ENCODE measurements at places on chromosomes 12 and 14.

- no peak for DNase-seq
Observed at GRCh38 chr12:101992091-101992490, 69.7 kb downstream of the WASHC3 start.

- no peak for DNase-seq
Observed at GRCh38 chr12:113416091-113416754, 6.0 kb upstream of the SDSL start.

GRCh38 chr12:116384691-116385485 lies 107.4 kb upstream of the MED13L start:
- DNase-seq = no peak

- DNase-seq = no peak
Observed at GRCh38 chr12:11821386-11822080, 172.1 kb downstream of the ETV6 start.

- no peak for DNase-seq
Observed at GRCh38 chr14:91805659-91806058, 61.7 kb downstream of the TC2N start.

DNA sequence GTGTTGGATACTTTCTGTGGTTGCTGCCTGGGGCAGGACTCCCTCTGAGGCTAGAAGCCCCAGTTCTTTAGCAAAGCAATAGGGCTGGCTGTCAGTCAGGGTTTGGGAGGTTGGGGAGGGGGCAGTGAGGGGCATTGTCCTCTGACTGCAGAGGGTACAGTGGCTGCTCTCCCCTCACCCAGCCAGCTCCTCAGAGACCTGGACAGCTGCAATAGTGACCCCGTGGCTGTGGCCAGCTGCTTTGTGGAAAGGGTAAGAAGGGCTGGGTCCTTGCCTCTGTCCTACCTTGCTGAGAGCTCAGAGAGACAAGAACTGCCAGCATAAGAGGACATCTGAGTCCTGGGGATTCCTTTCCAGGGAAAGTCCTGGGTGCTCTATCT lies 25.8 kb downstream of the PLEKHG3 start:
- no peak for DNase-seq

DNA sequence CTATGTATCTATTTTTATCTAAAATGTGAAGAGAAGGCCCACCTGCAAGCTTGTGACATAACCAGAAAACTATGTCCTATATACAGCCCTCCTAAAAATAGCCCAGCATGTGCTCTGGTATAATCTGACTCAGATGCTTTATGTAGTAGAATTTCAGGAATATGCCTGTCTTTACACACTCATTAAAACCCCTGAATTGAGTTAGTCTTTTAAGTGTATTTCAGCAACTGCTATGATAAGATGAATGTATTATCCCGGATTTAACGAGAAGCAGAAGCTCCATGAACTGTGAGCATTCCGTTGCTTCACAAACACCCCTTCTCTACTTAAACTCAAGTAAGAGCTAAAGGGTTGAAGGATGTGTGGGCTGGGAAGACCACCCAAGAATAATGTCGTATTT lies 89.9 kb upstream of the PRICKLE1 start:
- DNase-seq = no peak

DNA sequence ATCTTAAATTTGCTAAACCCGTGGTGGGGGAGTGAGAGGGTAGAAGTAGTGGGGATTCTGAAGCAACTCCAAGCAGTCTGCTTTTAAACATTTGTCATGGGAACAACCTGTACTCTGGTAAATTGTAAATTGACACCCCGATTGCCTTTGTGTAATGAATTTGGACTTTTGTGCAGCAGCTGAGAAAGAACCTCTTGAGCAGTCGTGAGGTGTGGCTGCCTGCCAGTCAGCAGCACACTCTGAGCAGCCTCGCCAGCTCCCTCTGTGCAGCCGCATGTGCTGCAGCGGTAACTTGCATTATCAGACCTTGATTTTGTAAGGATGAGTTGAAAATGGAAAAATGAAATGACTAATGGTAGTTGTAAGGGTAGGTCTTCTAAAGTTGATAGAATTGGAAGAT lies 74.3 kb downstream of the SUSD6 start:
- no peak for DNase-seq

GRCh38 chr14:41476526-41476925 lies 130.2 kb upstream of the LRFN5 start:
- no peak for DNase-seq

DNA sequence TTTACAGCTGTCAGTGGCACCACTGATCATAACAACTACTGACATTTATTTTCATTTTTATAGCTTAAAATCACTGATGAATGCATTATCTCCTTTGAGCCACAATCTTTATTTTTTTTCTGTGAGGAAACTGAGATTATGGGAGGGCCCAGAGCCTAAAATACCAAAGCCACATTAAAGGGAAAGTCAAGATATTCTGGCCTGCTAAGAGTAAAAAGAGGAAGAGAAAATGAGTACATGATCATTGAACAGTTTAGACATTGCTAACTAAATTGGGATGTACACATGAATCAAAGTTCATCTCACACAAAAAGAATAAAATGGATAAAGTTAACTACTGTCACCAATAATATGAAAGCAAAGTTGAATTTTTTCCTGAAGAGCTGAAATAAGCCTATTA lies 170.5 kb upstream of the GARIN2 start:
- DNase-seq = no peak

GRCh38 chr12:69704357-69704756 lies 5.3 kb upstream of the BEST3 start:
- DNase-seq = no peak

Measured in cortex of kidney (tissue), 1 donor.